ENCODE measurements at places on chromosomes 1 and 21.

- no peak for DNase-seq
These were observed 120.8 kb upstream of the RRP15 start for GRCh38 chr1:218164111-218164929.

DNA sequence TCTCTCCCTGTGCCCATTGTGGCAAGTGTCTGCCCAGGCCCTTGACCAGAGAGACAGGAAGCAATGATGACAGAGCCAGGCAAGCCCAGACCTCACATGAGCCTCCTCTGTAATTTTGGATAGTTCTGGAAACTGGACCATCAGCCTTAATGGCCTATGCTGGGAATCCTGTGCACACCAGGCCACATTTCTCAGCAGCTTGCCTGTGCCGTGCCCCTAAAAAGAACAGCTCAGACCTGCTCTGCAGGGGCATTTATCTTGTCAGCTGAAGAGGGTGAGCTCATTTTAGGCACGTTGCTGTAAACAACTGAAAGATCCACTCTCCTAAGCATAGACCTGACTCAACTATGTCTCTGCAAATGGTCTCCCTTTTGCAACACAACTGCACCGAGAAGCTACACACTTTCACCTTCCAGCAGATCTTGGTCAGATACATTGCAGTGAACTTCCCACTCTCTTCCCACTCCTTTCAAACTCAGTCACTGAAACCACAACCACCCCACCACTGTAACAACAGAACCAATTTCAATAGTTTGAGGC lies 53.5 kb upstream of the BACH1 start:
- DNase-seq, result no peak

DNA sequence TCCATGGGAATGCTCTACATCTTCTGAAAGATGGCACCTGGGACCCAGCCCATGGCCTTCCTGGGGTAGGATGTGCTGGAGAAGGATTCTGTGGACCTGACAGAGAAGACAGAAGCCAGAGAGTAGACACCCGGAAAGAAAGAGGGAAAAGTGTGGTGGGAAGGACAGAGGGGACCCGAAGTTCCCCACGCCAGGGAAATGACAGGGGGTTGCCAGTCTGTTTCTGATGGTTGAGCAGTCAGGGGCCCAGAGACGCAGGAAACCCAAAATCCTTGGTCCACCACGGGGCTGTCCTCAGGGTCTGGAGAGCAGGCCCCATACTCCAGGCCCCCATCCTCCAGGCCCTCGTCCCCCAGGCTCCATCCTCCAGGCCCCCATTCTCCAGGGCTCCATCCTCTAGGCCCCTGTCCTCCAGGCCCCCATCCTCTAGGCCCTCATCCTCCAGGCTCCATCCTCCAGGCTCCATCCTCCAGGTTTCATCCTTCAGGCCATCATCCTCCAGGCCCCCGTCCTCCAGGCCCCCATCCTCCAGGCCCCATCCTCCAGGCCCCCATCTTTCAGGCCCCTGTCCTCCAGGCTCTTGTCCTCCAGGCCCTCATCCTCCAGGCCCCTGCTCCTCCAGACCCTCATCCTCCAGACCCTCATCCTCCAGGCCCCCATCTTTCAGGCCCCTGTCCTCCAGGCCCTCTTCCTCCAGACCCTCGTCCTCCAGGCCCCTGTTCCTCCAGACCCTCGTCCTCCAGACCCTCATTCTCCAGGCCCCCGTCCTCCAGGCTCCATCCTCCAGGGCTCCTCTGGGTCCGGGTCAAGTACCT lies 1.0 kb upstream of the TFF2 start:
- DNase-seq, result no peak

DNA sequence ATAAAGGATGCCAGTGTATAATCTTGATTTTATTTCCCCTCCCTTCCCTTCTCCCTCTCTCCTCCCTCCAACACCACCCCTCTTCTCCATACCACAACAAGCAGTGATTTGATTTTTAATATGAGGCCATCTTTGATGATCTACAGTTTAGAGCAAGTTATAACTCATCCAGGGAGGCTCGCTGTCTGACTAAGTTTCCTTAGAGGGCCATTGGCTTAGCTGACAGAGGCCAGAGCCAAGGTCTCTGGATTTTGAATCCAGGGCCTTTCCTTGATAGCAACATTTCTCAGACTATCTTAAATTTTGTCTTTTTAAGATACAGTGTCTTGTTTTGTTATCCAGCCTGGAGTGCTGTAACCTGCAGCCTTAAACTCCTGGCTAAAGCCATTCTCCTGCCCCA lies 431.0 kb upstream of the USP24 start:
- no peak for DNase-seq

- no peak for DNase-seq
These were observed 50.0 kb downstream of the YARS1 start for GRCh38 chr1:32767156-32767555.

GRCh38 chr21:25837533-25838265 lies 102.9 kb downstream of the GABPA start:
- DNase-seq, result no peak

GRCh38 chr1:207952617-207953542 lies 42.0 kb upstream of the CD34 start:
- no peak for DNase-seq
